ENCODE measurements at places on chromosomes 6 and 20. TPM values are rescaled to one million over a fixed set of nuclear protein-coding genes. Genes with fewer than 3 reads are reported as not detected.

The NCOA5 gene
- total RNA-seq, result 65.2 TPM

The COMMD7 gene
- total RNA-seq, result 8.7 TPM

The KCNG1 gene
- 3.7 TPM for total RNA-seq

The ZBTB12 gene
- total RNA-seq, result 1.0 TPM

The SLC13A3 gene
- total RNA-seq, result not detected

The SUMO4 gene
- 7.0 TPM for total RNA-seq

The MMS22L gene
- 26.4 TPM for total RNA-seq

The ZNF334 gene
- 4.4 TPM for total RNA-seq

The TGM3 gene
- total RNA-seq, result not detected

The DSTN gene
- total RNA-seq, result 111 TPM

The F13A1 gene
- 29.0 TPM for total RNA-seq

The EYA2 gene
- total RNA-seq, result 0.40 TPM

The MYL9 gene
- total RNA-seq, result 41.2 TPM

The TRIM40 gene
- total RNA-seq, result 13.7 TPM

The BNIP5 gene
- total RNA-seq, result 9.1 TPM

The HACE1 gene
- total RNA-seq, result 19.8 TPM

The NRSN1 gene
- not detected for total RNA-seq

The KIAA1755 gene
- total RNA-seq, result 4.1 TPM

The CLDN20 gene
- not detected for total RNA-seq
